ENCODE measurements at places on chromosomes 2 and 18.

GRCh38 chr2:127108090-127108523, 1.2 kb upstream of the BIN1 start:
- no peak for DNase-seq

- DNase-seq, result no peak
These were observed 169.5 kb upstream of the COPS8 start for GRCh38 chr2:236916181-236916580.

- no peak for DNase-seq
These were observed 571.3 kb upstream of the CNTNAP5 start for GRCh38 chr2:123453772-123454171.

GRCh38 chr2:123808243-123808642, 216.8 kb upstream of the CNTNAP5 start:
- no peak for DNase-seq
